Central memory CD8-positive, alpha-beta T cell (primary cell): ENCODE measurements at places on chromosomes 5 and 9.

GRCh38 chr9:95425910-95426551, 90.7 kb downstream of the PTCH1 start:
- no peak for DNase-seq

- DNase-seq = no peak
Observed at GRCh38 chr9:111431684-111432083, 52.5 kb downstream of the ECPAS start.

DNA sequence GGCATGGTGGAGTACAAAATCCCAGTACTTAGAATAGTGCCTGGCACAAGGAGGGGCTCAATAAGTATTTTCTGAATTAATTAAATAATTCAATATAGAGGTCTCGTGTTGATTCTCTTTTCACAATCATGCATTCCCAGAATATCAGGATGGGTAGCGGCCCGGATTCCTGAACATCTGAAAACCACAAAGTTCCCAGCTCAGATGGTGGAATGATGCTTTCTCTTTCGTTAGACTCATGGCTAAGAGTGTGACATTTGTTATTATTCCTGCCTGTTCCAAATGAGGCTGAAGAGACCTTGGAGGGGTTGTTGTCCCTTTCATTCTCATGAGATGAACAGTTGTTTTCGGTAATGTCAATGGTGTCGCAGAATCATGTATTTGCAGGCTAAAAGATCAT, 95.4 kb upstream of the LIFR start:
- no peak for DNase-seq

DNA sequence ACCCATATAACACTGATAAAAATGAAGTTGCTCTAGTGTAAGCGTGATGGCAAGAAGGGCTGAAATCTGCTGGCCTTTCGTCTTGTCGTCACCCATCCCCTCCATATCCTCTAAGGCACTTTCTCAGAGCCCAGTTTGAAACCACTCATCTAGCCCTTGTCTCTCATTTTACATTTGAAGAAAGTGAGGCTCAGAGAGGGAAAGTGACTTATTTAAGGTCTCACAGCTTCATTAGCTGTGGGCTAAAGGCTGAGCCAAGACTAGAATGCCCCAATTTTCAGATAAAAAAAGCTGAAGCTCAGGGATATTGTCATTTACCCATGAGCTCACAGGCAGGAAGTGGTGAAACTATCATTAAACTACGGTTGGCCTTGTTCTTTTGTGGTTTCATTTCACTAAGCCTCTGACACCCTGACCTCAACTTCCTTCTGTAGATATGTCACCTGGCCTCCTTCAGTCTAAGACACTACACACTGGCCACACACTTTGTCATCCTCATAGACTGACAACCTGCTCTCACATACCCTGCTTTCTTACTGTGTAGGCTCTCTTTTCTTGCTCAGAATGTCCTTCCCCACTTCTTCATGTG, 176.7 kb upstream of the DMAC1 start:
- DNase-seq = peak; percentile 70

GRCh38 chr5:103801681-103802080, 239.1 kb upstream of the NUDT12 start:
- no peak for DNase-seq

DNA sequence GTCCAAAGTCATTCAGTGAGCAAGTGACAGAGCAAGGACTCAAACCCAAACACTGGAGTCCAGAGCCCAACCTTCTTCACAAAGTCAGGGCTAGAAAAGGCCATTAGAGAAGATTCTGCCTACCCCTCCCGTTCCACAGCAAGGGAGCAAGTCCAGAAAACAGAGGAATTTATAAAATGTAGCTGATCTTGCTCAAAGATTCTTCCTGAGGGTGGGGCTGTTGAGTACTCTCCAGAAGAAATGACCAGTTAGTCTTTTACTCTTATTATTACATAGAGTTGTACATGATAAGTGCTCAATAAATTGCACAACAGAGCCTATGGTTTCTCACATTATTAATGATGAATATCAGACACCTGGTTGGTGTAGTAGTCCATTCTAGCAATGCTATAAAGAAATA, 39.3 kb upstream of the HMHB1 start:
- DNase-seq = no peak

DNA sequence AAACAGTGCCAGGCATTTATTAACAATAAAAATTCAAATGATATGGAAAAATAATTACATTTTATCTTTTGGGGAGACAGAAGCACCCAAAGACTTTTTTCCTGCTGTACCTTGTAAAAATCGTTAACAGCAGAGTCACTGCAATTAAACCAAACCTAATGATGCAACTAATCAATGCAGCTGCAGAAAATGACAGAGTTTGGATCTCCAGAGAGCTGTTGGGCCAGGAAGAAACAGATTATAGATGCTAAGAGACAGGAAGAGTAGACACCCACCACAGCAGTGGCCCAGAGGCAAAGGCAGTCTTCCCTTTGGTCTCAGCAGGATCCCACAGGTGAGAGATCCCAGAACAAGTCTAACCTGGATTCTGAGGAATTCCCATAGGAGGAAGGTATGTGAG, 53.0 kb downstream of the SPOCK1 start:
- no peak for DNase-seq

- no peak for DNase-seq
Observed at GRCh38 chr5:156421798-156422197, 94.8 kb downstream of the SGCD start.

GRCh38 chr5:127353796-127354195, 63.2 kb downstream of the MEGF10 start:
- DNase-seq = no peak

DNA sequence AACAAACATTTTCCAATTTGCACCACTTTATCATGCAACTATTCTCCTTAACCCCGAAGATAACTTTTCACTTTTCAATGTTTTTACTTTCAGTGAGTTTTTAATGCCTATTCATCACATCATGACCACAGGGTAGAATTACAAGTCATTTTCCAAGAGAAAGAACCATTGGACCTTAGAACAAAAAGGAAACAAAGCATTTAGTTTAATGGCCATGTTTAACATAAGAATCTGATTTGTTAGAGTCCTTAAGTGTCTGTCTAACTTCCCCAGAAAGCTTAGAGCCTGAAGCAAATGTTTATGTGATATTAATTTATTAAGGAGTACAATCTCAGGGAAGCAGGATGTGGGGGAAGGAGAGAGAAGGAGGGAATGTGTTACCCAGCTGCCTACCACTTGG, 325.8 kb upstream of the RIOK2 start:
- DNase-seq = no peak

DNA sequence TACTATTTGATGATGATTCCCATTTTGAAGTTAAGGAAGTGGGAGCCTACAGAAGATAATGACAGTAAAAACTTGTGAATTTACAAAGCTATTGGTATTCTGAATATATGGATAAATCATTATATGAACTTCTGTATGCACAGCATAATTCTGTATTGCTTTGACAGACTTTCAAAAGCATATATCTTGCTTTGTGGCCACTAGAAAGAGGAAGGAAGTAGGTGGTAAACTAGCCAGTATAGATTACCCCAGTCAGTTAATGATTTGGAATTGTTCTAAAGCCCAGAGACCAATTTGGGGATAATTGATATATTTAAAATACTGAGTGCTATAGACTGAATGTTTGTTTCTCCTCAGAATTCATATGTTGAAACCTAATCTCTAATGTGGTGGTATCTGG, 53.0 kb downstream of the NR2F1 start:
- no peak for DNase-seq

- no peak for DNase-seq
Observed at GRCh38 chr5:150238646-150239045, 48.8 kb downstream of the SLC6A7 start.
